ENCODE measurements at places on chromosomes 2 and 18.
A peak's percentile ranks its signal among the peaks of the same experiment; 100 is the strongest.

DNA sequence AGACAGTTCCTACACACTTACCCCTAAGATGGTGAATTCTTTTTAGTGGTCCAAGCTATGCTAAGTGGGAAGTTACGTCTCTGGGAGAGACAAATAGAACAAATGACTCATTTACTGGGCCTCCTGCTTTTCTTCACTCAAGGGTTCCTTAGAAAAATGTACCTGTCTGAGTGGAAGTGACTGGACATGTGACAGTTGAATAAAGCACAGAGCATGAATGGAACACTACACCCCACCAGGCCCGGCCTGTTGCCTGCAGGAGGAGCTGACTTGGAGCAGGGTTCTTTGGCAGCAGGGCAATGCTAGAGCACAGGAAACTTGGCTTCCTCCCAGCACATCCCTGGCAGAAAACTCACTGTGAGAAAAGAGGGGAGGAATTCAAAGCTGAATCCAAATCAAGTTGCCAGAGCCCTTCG lies 451.0 kb upstream of the SETBP1 start:
- DNase-seq, result no peak

DNA sequence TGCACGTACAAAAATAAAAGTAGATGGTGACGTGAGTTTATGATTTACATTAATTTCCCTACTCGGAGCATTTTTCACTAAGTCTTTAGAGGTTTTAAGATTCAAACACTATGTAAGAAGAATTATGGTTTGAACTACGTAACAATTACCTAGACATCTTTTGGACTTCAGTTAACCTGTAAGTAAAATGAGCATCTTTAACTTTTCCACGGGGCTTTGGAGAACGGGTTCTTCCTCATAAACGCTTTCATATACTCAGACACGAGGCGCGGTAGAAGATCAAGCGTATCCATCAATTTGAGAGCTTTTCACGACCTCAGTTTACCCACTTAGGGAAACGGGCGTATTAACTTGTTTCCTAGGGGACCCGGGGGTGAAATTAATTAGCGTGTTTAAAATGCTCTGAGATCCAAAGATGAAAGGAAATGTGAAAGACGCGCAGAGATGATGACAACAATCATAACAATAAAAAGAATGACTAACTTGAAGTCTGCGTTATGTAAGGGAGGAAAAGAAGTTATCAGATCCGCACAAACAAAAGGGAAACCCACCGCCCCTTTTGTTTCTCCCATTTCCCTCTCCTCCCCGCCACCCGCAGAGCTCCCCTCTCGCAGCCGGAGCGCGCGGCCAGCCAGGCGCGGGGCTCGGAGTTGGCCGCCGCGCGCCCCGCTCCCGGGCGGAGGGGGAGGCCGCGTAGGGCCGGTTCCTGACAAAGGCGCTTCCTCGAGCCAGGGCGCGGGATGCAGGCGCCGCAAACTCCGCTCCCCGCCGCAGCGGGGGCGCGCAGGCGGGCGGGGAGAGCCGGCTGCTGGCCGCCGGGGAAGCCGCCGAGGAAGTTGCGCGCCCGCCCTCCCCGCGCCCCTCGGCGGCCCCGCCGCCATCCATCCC lies 807 bp downstream of the PELI1 start:
- DNase-seq, result no peak

DNA sequence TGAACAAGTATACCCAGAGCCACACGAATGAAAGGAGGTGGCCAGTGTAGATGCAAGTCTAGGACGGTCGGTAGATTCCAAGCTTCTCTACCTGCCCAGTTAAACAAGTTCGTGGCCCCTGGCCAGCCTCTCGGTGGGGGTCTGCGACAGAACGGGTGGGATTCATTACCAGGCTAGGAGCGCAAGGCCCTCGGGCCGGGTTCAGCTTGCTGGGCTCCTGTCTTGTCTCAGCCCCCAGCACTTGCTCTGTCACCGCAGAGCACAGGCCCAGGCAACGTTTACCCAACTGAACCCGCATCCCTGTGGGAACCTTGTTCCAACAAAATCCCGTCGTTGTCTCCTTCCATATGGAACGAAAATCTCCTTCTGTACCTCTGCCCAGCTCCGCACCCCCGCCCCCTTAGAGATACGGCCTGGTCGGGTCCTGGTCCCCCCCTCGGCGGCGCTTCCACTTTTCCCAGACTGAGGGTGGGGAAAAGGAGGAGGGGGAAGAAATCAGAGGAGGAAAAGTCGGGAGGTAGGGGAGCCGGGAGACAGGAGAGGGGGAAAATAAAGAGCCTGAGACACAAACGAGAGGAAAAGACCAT lies 1.9 kb upstream of the EMX1 start:
- DNase-seq, result no peak

GRCh38 chr18:13003466-13003896 lies 12.3 kb downstream of the CEP192 start:
- no peak for DNase-seq

DNA sequence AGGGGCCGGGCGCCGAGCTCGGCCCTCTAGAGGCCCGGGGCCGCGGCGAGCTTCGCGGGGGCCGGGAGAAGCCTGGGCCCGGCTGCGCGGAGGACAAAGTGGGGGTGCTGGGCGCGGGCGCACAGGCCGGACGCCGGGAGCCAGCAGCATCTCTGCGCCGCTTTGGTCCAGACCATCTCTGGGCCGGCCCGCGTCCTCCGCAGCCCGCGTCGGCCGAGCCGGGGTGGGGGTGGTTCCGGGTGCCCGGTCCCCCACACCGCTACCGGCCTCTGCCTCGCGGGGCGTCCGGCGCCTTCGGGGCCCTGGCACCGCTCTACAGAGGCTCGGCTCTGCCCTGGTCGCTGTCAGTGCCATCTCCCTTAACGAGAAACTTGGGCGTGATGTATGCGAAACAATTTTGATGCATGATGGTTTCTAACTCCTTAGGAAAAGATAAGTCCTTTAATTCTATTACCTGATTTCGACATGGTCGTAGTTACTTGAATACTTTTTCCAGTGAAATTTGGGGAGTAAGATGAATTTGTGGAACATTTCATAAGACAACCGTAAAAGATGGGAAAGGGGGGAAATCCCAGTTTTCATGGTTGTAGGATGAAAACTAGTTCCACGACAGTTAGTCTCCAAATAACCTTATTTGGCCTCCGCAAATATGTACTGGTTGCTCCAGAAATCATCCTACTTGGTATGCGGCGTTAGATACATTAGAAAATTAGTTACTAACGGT lies 562 bp downstream of the TWSG1 start:
- peak; percentile 59 for DNase-seq

DNA sequence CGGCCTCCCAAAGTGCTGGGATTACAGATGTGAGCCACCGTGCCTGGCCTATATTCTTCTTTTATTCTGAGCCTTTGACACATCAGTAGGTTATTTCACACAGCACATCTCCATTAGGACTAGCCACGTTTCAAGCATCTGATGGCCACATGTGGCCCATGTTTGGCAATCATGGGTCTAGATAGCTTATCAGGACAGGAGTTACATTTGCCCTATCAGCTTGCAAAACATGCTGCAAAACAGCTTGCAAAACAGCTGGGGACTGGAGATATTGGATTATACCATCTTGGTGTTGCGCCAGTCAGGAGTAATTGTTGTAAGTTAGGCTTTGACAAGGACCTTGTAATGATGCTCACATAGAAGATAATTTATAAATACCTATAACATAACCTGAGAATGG lies 94.9 kb downstream of the GBX2 start:
- DNase-seq, result no peak

DNA sequence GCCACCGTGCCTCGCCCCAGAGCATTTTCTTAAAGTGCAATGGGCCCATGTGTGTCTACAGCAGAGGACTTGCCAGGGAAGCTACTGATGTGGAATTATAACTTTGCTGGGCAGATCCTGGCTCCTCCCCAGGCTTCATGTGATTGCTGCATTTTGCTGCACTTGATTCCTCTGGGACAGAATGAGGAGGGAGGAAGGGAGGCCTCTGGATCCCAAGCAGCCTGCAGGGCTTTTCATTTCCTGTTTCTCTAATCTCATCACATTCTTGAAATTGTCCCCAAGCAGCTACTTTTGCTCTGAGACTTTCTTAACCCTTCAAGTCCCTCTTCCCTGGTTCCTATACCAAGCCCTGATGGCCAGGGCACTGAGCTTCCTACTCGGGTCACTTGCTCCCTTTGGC lies 134.4 kb upstream of the SEC11C start:
- DNase-seq, result no peak

- no peak for DNase-seq
These were observed 2.5 kb upstream of the SMIM21 start for GRCh38 chr18:75429975-75430374.

- no peak for DNase-seq
These were observed 30.2 kb upstream of the ROCK1 start for GRCh38 chr18:21141668-21142422.

DNA sequence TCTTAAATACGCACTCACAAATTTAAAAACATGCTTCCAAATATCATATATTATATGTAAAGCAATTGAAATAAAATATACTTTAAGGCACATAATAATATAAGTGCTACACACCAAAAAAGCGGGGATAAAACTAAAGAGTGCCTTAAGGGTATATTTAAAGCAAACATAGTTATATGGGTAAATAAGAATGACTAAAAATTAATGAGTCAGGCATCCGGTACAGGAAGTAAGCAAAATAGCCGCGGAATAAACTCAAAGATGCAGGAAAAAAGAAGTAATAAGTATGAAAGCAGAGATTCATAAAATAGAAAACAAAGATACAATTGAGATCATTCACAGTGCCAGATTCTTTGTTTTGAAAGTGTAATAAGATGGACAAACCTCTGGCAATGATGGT lies 503.5 kb upstream of the SOX11 start:
- no peak for DNase-seq

GRCh38 chr18:45111502-45111848 lies 430.8 kb downstream of the SETBP1 start:
- DNase-seq, result no peak

DNA sequence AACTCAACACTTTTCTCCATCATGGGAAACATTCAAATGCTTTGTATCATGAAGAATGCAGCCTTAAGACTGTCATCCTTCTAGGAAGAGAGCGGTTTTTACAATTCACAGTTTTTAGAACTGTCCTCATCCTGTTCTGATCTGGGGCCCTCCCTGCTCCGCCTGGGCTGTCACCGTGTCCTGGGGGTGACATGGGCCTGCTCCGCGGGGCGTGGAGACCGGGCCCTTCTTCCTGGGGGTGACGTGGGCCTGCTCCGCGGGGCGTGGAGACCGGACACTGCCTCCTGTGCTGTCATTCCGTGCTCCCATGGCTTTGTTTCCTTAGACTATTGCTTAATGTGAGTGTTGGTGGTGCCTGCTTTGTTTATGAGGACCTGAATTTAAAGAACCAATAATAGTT lies 122.8 kb downstream of the TMEM18 start:
- no peak for DNase-seq

DNA sequence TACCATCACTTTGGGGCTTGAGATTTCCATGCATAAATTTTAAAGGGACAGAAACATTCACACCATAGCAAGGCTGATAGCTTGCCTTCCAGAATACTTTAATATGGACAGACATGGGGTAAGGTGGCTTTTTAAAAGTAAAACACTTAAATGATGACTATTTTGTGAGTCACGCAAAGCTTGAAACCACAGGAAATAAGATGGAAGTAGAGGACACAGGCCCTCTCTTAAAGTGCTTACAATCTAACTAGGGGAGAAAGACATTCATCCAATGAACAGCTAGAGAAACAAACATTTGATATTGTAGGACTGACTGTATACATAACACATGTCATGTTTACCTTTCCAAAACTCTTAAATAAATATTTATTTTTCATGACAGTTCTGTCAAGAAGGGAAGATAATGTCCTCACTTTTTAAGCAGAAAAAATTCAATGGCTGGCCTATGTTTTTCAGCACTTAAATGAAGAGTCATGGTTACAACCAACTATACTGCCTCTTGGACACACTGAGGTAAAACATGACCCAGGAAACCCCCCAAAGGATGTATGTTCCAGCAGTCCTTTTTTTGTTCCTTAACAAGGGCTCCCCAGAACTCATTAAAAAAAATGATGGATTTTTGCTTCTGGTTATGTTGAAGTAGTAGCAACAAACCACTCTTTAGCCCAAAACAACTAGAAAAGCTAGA lies 120.0 kb upstream of the RBMS1 start:
- DNase-seq, result no peak

DNA sequence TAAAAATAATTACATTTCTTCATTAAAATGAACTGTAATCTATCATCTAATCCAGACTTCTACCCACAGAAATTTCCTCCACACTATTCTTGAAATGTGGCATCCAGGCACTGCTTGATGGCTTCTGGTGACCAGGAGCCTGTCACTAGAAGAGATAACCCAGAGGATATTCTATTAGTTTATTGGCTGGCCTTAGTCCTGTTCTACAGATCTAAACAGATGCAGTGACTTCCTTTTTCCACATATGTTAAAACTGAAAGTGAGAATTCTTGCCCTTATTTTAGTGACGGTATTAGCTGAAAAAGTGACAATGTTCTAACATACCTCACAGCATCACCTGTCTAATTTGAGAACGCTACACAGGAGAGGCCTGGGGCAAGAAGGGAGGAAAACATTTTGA lies 775.4 kb downstream of the TSN start:
- no peak for DNase-seq

DNA sequence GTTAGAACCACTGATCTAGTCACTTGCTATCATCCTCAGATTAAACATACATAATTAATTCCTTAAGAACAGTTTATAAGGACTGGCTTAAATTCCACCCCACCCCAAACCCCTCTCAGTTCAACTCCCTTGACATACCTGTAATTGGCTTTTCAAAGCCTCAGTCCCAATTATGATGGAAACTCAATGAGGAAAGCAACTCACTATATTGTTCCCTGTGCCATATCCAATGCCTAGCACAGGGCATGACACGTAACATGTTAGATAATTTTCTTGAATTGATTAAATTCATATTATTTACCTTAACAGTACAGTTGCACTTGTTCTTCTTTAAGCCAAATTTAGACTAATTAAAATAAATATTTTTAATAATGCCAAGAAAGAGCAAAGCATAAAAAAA lies 465.1 kb upstream of the CHAC2 start:
- DNase-seq, result no peak
